ENCODE measurements at places on chromosomes 1 and 21. TPM values are rescaled to one million over a fixed set of nuclear protein-coding genes. Genes with fewer than 3 reads are reported as not detected.

The PALMD gene
- 1.0 TPM for total RNA-seq

The TTC22 gene
- total RNA-seq = 4.6 TPM

The MTF1 gene
- total RNA-seq = 7.9 TPM

The NBPF10 gene
- 0.85 TPM for total RNA-seq

The NCMAP gene
- total RNA-seq = 0.04 TPM
